ENCODE measurements at places on chromosomes 6 and 20.

DNA sequence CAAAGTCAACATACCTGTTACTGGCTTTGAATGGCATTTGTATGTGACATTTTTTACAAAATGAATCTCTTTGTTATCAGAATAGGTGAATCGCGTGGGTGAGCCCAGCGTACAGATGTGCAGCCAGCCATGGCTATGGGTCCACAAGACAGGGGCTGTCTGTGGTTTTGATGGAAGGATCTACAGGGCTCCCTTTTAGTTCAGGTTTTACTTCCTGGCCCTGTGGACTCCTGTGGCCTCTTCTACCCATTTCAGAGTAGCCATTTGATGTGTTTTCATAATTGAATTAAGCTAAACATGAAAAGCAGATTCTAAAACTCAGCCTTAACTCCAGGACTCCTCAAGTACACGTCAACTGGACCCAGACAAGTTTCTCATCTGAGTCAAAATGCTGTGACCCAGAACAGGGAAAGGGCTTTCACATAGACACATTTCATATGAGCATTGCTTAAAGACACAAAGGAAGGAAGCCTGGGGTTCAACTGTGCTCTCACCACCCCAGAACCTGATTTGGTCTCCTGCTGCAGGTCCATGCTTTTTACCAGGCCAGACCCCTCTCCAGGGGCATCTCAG, 105.3 kb upstream of the NAA20 start:
- no peak for DNase-seq

GRCh38 chr20:47934761-47935160, 149.5 kb upstream of the SULF2 start:
- no peak for DNase-seq

GRCh38 chr6:84774157-84774984, 10.0 kb upstream of the TBX18 start:
- DNase-seq: no peak

DNA sequence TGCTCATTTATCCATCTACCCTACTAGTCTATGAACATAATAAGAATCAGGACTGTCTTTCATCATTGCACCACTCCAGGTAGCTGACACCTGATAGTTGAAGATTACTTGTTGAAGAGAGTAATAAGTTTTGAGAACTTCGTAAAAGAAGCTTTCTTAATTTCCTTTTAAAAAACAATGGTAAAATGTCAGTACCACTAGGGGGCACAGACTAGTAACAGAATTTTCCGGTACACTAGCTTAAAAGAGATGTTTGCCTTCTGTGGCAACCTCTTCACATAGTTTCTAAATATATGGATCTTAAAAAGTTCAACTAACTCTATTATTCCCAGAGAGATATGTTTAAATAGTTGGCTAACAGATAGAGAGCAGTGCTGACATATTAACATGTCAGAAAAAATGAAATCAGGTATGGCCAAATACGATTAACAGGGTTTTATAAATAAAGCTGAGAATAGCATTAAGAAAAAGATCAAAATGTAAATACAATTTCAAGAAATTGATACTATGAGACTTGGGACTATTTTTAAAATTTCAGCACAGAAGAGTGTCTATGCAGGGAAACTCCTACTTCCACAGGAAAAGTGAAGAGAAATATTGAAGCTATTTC, 5.4 kb upstream of the KCNQ5 start:
- DNase-seq: no peak

GRCh38 chr20:9141070-9141469, 72.2 kb downstream of the PLCB4 start:
- DNase-seq: no peak

DNA sequence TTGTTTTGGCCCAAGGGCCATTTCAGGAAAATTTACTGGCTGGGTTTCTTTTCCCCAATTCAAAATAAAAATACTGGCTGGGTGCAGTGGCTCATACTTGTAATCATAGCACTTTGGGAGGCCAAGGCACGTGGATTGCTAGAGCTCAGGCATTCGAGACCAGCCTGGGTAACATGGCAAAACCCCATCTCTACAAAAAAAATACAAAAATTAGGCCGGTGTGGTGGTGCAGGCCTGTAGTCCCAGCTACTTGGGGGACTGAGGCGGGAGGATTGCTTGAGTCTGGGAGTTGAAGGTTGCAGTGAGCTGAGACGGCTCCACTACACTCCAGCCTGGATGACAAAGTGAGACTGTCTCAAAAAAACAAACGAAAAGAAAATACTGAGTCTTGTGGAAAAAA, 60.0 kb downstream of the NINL start:
- no peak for DNase-seq

GRCh38 chr6:7991536-7991935, 72.7 kb downstream of the BLOC1S5 start:
- DNase-seq: no peak

- DNase-seq: no peak
Observed at GRCh38 chr20:61725966-61726365, 339.7 kb downstream of the TAF4 start.

DNA sequence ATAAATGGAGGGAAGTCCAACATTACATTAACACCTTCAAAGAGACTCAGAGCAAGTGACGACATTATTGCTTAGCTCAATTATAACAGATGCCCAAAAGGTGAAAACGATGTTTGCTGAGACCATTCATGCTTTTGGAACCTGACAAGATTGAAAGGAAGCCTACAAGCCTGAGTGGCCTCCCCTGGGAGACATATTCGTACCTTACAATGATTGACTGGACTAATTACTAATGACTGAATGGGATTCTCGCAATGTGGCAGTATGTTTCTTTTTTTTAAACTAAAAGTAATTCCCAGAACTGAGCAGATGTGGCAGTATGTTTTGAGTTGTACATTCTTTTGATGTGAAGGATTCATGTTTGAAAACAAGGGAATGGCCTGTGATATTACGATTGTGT, 49.9 kb downstream of the VEGFA start:
- DNase-seq: no peak

- no peak for DNase-seq
Observed at GRCh38 chr6:139522511-139523220, 148.2 kb upstream of the CITED2 start.

DNA sequence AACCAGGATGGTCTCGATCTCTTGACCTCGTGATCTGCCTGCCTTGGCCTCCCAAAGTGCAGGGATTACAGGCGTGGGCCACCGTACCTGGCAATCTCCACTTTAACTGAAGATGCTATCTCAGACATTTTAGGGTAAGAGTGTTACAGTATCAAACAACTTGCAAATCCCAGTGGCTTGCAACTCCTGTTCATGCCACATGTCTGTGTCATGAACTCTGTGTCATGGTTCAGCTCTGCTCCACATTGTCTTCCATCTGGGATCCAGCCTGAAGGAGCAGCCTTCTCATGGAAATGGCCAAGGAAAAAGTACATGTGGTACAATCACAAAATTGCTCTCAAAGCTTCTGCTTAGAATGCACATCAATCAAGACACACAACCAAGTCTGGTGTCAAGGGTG, 114.9 kb downstream of the MAP3K5 start:
- DNase-seq: no peak

GRCh38 chr6:135230711-135231468, 49.8 kb downstream of the MYB start:
- no peak for DNase-seq

DNA sequence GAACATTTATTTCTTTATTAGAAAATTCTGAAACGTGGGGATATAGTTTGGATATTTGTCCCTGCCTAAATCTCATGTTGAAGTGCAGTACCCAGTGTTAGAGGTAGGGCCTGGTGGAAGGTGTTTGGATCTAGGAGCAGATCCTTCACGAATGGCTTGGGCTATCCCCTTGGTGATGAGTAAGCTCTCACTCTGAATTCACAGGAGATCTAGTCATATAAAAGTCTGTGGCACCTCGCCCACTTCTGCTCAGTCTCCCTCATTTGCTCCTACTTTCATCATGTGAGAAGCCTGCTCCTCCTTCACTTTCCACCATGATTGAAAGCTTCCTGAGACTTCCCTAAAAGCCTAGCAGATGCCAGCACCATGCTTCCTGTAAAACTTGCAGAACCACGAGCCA, 96.8 kb upstream of the GJE1 start:
- DNase-seq: no peak

DNA sequence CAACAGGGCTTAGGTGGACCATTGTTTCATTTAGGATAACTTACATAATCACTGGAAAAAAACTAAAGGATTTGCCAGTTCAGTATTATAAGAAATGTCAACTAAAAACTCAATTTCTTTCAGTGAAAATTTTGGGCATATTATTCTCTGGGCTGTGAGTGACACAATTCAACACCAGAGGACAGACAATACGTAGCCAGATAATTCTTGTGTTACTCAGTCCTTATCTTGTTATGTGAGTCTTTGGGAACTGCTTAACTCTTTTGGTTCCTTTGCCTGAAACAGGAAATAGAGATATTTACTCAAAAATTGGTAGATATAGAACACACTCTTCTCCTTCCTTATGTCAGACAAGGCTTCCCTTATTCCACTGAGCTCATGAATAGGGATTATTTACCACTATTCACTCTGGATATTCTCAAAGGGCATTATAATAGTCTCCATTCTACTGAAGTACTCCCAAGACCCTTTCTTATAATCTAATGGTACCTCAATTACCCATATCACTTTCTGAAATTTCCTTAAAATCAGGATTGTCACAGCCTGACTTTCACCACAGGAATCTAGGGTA, 4.9 kb upstream of the BEND6 start:
- no peak for DNase-seq

DNA sequence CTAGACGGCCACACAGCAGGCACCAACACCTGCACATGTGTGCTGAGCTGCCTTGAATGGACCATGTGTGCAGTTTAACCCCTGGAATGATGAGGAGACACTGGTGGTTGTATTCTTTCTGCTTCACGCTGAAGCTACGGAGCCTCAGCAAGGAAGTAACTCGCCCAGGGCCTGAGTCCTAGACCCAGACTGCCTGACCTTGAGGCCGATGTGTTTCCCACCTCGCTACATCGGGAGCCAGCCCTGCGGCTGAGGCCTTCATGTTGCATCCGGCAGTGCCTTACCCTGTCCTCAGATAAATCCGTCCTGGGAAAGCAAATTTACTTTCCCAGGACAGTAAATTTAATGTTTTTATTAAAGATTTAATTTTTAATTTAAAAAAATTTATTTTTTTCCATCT, 110.0 kb upstream of the MTHFD1L start:
- DNase-seq: no peak

DNA sequence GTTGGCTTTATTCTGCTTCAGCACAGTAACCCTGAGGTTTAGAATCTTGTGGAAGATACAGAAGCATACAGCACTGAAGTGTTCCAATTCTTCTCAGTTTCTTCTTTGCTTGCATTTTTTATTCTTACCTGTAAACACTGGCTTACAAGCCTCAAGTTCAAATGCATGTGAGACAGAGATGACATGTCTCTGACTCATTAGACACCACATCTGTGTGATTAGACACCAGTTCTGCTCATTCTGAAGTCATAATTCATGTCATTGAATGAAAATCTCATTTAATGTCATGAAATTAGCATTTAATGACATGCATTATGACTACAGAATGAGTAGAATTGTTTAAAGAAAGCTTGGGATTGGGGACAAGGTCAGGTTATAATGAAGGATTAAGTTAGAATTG, 5.8 kb downstream of the GZF1 start:
- DNase-seq: no peak

DNA sequence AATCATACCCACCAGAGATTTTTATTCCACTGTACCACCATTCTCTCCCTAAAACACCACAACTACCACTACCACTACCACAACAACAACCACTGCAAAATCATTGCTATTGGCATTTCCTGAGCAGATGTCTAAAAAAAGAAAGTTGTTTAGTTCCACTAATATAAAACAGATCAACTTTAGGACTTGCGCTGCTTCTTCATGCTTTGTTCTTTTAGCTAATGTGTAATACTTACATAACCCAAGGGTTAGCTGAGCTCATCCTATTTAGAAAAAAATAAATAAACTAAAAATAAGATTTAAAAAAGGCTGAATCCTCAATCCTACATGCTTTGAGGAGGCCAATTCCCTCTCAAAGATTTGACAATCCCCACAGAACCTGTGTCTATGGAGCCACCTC, 11.4 kb downstream of the IYD start:
- no peak for DNase-seq

DNA sequence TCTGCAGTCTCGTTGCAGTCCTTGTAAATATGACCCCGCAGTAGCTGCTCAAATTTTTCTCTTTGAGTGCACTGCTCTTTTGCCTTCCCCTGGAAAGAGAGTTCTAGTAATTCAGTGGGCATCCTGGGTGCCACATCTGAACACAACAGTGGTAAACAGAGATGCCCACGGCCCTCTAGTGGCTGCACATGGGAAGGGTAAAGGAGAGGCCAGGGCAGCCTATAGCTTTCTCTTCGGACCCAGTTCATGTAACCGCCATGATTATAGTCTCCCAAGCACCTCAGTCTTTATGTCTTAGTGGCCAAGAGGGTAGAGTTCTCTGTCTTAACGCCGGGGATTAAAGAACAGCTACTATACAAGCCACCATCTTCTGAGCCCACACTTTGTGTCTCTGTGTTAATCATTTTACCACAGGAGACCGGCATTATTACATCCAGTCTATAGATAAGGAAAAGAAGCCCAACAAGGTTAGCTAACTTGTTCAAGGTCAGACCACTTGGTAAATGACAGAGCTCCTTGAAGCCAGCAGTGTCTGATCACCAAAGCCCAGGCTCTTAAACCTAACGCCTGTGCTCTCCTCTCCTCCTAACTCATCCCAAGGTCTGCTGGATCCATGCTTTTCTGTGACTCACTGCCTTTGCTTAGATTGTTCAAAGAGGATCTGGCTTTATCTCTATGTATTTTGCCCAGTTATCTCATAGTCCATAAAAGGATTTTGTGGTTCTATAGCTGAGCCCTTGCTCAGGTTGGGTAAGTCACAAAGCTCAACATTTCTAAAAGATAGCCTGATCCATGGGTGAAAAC, 81.8 kb downstream of the ISM1 start:
- DNase-seq: no peak

DNA sequence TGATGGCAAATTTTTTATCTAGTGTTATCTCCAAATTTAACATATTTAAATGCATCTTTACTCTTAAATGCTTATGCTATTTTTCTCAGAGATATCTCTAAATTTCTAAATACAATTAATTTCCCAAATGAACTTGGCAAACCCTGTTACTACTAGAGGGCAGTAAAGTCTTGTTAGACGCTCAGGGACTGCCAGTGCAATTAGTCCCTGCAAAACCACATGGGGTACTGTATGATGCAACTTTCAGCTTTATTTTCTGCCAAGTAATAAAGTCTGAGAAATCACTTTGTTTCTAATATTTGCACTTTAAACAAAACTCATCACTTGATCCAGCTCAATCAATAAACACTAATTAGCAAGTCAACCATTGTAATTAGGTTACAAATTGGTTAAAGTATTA, 76.0 kb upstream of the ADGRB3 start:
- DNase-seq: no peak

GRCh38 chr6:43076464-43077332, 584 bp downstream of the PTK7 start:
- no peak for DNase-seq
